NCI-H1092 treated with DMSO at 0.1 percent for 48 hours (cell line): ENCODE measurements at places on chromosomes 3 and 15.

DNA sequence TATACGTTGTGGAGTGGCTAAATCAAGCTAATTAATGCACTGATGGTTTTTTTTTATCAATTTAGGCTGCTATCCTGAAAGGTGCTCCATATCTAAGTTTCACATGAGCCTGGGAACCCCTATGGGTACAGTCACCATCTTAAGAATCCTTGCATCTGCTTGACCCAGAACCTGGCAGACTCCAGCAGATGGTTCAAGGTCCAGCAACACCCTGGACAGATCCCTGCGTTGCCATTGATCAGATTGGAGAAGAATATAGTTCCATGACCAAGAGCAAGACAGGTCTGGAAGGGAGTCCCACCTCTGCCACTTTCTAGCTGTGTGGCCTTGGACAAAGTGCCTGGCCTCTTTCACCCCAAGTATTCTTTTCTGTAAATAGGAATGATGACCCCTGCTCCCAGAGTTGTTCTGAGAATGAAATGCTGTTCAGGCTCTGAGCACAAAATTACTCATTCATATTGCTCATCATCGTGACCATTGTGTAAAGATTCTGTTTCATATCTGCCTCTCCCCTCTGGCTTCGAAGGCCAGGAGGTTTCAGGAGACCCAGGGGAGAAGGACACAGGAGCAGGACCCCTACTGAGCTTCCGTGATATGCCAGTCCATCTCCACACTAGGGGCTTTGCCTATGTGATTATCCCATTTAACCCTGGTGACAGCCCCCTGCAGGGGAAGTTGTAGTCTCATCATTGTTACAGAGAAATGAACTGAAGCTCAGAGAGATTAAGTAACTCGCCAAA is 30.0 kb upstream of the TSEN2 start:
- no peak for DNase-seq

- no peak for DNase-seq
Observed at GRCh38 chr3:133573629-133574194, at the start of gene CDV3. Gene CDV3 (plus strand): TSS chr3:133573686. CDS start chr3:133574045, 359 bp downstream.

- DNase-seq: no peak
Observed at GRCh38 chr15:92707880-92708551, 52.4 kb upstream of the FAM174B start.

- no peak for DNase-seq
Observed at GRCh38 chr3:17915341-17915740, 172.9 kb upstream of the TBC1D5 start.

- DNase-seq: peak; percentile 33
Observed at GRCh38 chr15:51751697-51752683, 593 bp downstream of the TMOD2 start.

- DNase-seq: no peak
Observed at GRCh38 chr3:14803981-14804834, 14.6 kb upstream of the FGD5 start.

GRCh38 chr15:85497172-85497569 is 116.8 kb downstream of the AKAP13 start:
- peak; percentile 73 for DNase-seq

- DNase-seq: no peak
Observed at GRCh38 chr15:86201313-86202008, 121.8 kb downstream of the AGBL1 start.

GRCh38 chr3:46946856-46947545 is 29.5 kb downstream of the CCDC12 start:
- DNase-seq: no peak

DNA sequence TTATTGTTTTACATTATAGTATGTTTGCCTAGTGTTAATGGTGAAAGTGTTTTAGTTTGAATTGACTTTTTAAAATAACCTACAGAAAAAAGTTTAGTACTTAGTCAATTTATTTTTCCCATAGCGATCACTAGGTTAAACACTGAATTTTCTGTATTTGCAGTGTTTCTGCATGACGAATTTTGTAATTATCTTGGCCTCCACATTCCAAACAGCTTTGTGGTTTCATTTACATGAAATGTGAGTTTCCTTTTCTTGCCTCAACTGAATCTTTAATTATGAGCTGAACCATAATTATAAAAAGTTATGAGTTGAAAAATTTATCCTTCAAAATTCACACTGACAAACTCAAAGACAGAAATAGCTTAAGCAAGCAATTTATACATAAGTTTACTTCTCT is 235.5 kb downstream of the CTNNB1 start:
- DNase-seq: no peak

- DNase-seq: peak; percentile 18
Observed at GRCh38 chr3:64648927-64649906, 38.6 kb downstream of the ADAMTS9 start.

GRCh38 chr3:197149528-197149927 is 119.9 kb upstream of the MELTF start:
- DNase-seq: no peak

GRCh38 chr3:143445118-143445517 is 325.5 kb downstream of the CHST2 start:
- DNase-seq: no peak

- peak; percentile 19 for DNase-seq
Observed at GRCh38 chr3:186261638-186262037, 100.4 kb downstream of the DGKG start.

DNA sequence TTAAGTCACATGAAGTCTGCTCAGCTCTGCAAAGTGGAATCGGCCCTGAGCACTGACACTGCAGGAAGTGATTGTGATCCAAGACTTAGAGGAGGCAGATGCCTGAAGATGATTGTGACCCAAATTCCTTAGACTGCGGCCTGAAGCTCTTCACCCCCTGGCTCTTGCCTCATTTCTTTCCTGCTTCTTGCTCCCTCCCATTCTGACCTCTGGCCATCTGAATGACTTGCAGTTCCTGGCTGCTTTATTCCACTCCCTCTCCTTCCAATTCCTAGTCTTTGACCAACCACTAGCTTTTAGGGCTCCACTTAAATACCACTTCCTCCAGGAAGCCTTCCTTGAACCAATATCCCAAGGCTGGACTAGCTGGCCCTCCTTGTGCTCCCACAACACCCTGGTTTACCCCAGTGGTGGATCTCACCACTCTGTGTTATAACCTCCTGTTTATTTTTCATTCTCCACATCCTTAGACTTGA is 9.9 kb upstream of the EPB42 start:
- DNase-seq: no peak

GRCh38 chr3:135891121-135891520 is 74.4 kb upstream of the PPP2R3A start:
- DNase-seq: no peak

DNA sequence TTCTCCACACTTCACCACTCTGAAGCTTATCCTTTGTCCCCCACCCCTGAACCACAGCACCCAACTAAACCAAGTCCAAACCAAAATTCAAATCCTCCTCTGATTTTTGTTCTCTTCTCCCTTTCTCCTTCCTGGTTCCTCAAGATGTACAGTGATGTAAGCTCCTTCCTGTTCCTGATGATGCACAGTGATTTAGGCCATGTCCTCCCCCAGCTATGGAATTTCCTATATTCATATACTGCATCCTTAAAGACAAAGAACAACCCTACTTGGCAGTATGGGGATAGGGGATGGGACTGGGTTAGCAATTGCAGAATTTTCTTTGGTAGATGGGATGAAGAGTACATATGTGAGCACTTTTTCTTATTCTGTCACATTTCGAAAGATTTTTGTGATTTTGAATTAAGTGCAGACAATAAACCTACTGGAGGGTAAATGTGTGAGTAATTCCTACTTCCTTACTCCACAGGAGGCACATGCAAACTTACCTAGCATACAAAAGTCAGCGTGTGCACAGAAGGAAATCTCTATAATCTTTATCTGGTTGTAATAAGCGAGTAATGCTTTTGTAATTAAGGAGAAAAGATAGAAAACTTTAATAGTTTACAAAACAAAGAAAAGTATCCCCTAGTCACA is 125.0 kb downstream of the ANO10 start:
- no peak for DNase-seq

GRCh38 chr3:52770496-52771333 is at the start of gene NEK4:
Gene NEK4 (minus strand): TSS chr3:52770940. CDS start chr3:52770746, 194 bp downstream.
- DNase-seq: peak; percentile 86

DNA sequence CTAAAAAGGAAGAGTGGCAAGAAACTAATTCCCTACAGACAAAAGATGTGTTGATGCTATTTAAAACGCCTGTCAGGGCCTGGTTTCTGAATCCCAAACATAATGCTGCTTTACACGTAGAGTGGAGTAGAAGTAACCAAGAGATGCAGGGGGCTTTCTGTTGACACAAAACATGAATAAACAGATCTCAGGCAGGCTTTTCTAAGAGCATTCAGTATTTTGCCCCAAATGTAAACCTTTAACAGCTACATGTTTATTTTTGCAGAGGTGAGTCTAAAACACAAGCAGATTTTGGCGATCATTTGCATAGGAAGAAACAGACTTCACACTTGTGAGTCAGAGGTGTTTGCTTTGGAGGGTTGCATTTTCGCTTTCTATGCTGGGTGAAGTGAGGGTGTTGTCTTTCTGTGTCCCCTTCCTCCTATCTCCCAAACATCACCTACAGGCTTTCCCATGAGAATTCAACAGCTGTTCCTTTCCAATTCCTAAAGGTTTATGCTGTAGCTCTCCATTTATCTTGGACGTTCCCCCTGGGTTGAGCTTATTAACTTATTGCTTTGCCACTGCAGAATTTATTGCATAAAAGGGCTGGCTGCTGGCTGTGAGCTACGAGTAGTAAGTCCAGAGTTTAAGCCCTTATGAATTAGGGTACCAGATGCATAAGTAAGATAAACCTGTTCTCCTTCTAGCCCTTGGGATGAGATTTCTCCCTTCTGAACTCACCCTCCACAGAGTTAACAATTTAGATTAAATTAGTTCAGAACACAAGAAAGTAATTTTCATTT is 156.7 kb downstream of the DIPK2A start:
- no peak for DNase-seq

- no peak for DNase-seq
Observed at GRCh38 chr3:150127011-150127490, 156.4 kb upstream of the PFN2 start.

DNA sequence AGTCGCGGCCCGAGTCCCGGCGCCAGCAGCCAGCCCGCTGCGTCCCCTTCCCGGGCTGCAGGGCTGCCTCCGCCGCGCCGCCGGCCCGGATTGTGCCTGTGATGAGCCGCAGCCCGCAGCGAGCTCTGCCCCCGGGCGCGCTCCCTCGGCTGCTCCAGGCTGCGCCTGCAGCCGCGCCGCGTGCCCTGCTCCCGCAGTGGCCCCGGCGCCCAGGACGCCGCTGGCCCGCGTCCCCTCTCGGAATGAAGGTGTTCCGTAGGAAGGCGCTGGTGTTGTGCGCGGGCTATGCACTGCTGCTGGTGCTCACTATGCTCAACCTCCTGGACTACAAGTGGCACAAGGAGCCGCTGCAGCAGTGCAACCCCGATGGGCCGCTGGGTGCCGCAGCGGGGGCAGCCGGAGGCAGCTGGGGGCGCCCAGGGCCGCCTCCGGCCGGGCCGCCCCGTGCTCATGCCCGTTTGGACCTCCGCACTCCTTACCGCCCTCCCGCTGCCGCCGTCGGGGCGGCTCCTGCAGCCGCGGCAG is 1.2 kb downstream of the CHST2 start:
- no peak for DNase-seq

DNA sequence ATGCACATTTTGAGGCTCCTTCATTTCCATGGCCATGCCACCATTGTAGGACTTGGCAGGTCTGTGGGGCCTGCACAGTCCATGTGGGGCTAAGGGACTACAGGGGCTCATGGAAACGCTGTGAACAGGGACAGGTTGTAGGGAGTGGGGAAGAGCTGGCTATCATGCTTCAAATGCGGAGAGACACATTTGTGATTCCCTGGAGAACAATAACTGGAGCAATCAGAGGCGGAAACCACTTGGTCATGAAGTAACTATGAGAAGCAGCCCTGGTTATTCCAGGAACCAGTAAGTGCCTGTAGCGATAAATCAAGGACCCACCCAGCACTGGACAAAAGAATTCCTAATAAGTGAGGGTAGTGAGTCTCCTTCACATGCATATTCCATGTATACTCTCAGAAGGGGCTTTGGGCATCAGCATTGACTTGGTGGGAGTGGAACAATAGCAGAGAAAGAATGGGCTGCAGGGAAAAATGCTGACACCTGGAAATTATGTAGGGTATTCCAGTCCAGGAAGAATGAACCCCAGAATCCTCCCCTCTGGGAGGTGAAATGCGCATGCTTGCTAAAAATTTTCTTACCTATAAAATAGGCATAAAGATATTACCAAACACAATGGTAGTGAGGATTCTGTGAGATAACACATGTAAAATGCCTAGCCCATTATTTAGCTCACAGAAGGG is 251.4 kb upstream of the ROPN1 start:
- DNase-seq: no peak

DNA sequence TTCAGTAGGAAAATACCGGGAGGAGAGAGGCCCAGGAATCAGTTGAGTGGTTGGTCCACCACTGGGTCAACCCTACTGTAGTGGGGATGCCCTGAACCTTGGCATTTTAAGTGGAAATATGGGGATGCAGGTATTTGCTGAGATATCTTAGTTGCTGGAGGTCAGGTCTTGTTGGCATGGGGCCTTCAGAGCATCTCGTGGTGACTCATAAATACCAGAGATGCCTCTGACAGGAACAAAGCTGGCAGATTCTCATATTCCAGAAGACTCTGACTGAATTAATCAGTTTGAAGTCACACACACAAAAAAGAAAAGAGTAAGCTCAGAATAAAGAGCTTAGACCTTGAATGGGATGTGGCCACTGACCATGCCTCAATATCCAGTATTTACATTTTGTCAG is 91.6 kb downstream of the CACNA2D3 start:
- no peak for DNase-seq

GRCh38 chr15:74422652-74423430 is 10.9 kb downstream of the SEMA7A start:
- no peak for DNase-seq

GRCh38 chr15:38809621-38810020 is 245.0 kb upstream of the RASGRP1 start:
- DNase-seq: no peak

DNA sequence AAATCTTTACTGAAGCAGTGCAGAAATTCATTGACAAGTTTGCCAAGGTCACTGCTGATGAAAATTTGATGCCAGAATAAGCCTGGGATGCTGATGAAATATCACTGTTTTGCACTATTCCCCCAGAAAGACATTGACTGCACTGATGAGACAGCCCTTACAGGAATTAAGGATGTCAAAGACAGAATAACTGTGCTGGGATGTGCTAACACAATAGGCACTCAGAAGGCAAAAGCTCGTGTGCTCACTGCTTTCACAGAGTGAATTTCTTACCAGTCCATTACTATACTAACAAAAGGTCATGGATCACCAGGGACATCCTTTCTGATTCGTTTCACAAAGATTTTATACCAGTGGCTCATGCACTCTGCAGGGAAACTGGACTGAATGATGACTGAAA is 69.4 kb downstream of the MCF2L2 start:
- no peak for DNase-seq

GRCh38 chr3:117063930-117064329 is 354.4 kb downstream of the TUSC7 start:
- DNase-seq: no peak

GRCh38 chr3:167728176-167728575 is 6.5 kb downstream of the PDCD10 start:
- no peak for DNase-seq

DNA sequence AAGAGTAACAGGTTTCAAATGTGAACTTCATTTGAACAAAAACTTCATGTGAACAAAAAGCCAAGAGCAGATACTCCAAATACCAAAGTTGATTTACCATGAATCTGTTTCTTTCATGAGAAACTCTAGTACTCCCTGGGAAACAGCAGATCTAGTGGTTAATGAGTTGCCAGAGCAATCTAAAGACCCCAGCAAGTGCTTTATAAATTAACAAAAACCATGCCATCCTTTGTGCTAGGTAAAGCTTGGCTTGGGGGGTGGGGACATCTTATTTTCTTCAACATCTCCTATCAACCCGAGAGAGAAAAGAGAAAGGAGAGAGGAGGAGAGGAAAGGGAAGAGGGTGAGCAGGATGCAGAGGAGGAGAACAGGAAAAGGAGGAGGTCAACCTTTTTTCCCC is 100.7 kb downstream of the TBL1XR1 start:
- DNase-seq: no peak

- no peak for DNase-seq
Observed at GRCh38 chr3:134253475-134254226, 3.0 kb upstream of the RYK start.
